Right ventricle myocardium inferior (tissue), 1 donor: ENCODE measurements at places on chromosomes 7 and 10. TPM values are rescaled to one million over a fixed set of nuclear protein-coding genes. Genes with fewer than 3 reads are reported as not detected.

CYP26C1 gene
- 0.05 TPM for total RNA-seq

VIPR2 gene
- 17.0 TPM for total RNA-seq

TAS2R41 gene
- total RNA-seq, result not detected

WEE2 gene
- total RNA-seq, result not detected

PRPF18 gene
- 13.9 TPM for total RNA-seq

EZH2 gene
- total RNA-seq, result 1.2 TPM

OPN4 gene
- total RNA-seq, result 0.41 TPM

FAM20C gene
- total RNA-seq, result 26.1 TPM

ABCC2 gene
- total RNA-seq, result 0.05 TPM

MYL10 gene
- not detected for total RNA-seq

PLAC9 gene
- 45.2 TPM for total RNA-seq

AGAP6 gene
- total RNA-seq, result 2.8 TPM

TMEM178B gene
- total RNA-seq, result 31.7 TPM

DNA sequence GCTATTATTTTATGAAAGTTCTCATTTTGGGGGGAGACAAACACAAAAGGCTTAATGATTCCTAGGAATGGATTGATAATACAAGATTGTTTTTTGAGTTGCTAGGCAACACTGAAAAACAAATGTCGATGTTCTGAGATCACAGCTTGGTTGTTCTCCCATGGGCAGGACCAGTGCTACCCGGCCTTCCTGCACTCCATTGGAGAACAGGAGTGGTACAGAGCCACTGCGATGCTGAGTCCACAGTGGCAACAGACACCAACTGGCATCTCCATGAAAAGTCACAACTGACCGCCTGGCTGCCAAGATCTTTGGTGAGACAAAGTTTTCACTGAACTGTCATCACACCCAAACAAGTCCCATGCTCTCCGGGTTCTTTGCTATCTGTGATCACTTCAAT lies 68.9 kb upstream of the NMT2 start:
- no peak for DNase-seq

- DNase-seq, result no peak
Observed at GRCh38 chr7:49091089-49091488, 166.7 kb downstream of the CDC14C start.

GRCh38 chr10:99369126-99369525 lies 40.0 kb downstream of the CNNM1 start:
- DNase-seq, result no peak

DNA sequence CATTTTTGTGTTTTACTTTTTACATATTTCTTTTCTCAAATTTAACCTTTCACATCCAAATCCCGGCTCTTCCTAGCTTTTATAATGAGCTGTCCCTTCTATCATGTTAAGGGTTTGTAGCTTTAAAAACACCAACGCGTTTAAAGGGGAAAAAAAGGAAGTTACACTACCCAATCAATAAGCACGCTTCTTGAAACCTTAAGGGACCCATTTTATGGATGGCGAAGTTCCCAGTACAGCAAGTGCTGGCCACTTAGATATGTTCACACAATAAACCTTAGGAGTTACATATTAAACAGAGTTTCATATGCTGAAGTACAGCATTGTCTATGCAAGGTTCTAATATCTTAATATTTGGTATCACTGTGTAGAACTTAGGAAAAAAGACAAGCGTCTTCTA lies 1.8 kb downstream of the GNG11 start:
- DNase-seq, result no peak

GRCh38 chr7:128056901-128057300 lies 25.7 kb upstream of the LRRC4 start:
- DNase-seq, result no peak

DNA sequence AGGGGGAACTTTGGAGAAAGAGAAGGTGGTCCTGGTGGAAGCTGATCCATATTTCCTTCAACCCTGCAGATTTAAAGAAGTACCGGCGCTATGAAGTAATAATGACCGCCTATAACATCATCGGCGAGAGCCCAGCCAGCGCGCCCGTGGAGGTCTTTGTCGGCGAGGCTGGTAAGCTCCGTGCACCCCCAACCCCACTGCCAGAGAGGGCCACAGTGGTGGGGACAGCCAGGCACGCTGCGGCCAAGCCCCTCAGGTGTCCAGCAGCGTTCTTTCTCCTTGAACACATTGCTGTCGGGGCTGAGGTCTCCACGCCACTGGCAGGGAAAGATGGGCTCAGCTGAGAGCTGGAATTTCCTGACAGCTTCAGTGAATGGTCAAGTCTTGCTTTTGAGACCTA lies 503.7 kb upstream of the FOXK1 start:
- DNase-seq, result peak; percentile 41

DNA sequence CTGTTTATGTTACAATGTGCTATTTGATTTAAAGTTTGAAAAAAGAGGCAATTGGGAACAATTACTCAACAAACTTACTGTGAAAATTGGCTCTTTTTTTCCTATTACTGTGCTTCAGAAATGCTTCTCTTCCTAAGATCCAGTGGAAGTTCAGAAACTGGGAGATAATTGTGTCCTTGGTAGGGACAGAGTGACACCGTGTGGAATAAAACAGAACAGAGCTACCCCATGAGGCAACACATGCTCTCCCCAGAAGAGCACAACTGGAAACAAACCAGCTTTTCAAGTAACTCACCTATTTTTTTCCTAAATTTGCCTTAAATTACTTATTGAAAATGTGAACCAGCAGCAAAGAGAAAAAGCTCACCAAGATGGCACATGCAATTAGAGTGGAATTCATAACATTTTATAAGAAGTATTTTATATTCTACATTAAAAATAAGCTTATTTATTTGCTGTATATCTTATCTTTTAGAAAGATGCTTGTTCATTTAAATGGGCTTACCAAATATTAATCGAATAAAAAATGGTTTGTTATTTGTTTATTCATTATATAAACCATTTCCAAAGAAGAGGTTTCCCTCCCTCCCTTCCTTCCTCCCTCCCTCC lies 346.1 kb upstream of the ANKRD30A start:
- no peak for DNase-seq

GRCh38 chr7:148344406-148344805 lies 246.2 kb upstream of the C7orf33 start:
- no peak for DNase-seq

DNA sequence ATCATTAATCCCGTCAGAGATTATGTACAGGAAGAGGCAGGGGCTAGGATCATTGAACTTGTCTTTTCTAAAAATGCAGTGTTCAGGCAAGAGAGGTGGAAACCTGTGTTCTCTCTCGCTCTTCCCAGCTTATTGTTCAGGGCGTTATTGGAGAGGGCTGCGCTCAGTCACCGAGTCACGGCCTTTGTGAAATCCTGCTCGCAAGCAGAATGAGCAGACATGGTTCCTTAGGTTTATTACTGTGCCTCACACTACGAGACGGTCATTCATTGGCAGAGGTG lies 631 bp upstream of the PRKRIP1 start:
- DNase-seq, result no peak

- no peak for DNase-seq
Observed at GRCh38 chr7:118011652-118012051, 138.4 kb upstream of the CTTNBP2 start.

DNA sequence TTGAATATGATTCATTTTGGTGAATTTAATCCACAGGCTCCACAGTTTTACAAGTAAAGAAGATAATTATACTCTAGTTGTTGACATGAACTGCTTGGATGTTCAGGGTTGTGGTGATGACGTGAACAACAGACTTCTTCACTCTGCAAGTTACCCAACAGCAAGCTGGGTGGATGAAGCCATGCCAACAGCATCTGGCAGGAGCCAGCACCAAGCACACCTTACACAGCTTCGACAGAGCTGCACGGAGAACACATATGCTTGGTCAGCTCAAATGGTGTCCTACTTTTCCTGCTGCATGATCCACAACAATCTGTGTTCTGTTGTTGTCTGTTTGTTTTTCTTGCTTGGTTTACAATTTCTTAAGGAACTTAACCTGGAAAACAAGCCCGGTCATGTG lies 9.8 kb downstream of the NOD1 start:
- no peak for DNase-seq

- DNase-seq, result no peak
Observed at GRCh38 chr7:102917436-102918353, 4.9 kb downstream of the LRRC17 start.

DNA sequence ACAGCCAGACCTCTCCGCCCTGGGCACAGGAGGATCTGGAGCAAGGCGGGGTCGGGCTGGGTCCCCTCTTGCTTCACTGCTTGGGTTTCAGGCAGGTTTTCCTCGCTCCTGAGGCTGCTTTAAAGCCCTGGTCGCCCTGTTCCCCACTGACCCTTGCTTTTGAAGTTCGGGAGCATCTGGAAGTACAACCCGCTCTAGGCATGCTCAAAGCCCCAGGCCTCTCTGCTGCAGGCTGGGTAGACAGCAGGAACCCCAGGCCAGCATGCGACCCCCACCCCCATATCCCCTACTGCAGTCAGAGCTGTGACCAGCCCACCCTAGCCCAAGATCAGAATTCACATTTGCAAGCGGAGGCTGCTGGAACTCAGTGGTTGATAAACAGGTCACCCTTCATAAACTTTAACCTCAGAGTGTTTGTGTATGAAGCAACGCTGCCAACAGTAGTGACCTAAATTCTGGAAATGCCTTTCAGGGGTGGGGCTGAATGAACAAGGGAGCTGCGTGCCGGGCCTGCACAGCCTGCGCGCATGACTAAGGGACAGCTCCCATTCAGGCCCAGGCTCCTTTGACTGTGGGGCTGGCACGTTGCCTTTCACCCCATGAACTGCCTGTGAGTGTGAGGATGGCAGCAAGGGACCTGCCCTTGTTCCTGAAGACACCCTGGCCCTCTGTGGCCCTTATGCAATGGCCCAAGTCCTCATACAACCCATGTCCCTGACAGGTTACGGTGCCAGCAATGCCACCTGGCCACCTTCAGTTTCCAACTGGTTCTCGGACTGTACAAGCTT lies 52.5 kb downstream of the PROSER2 start:
- peak; percentile 87 for DNase-seq
